ENCODE measurements at places on chromosomes 6 and 20.
A peak's percentile ranks its signal among the peaks of the same experiment; 100 is the strongest.

GRCh38 chr6:168319279-168320111 is at the start of gene DACT2:
Gene DACT2 (minus strand): TSS chr6:168319777. CDS start chr6:168319633, 144 bp downstream.
- DNase-seq = no peak

DNA sequence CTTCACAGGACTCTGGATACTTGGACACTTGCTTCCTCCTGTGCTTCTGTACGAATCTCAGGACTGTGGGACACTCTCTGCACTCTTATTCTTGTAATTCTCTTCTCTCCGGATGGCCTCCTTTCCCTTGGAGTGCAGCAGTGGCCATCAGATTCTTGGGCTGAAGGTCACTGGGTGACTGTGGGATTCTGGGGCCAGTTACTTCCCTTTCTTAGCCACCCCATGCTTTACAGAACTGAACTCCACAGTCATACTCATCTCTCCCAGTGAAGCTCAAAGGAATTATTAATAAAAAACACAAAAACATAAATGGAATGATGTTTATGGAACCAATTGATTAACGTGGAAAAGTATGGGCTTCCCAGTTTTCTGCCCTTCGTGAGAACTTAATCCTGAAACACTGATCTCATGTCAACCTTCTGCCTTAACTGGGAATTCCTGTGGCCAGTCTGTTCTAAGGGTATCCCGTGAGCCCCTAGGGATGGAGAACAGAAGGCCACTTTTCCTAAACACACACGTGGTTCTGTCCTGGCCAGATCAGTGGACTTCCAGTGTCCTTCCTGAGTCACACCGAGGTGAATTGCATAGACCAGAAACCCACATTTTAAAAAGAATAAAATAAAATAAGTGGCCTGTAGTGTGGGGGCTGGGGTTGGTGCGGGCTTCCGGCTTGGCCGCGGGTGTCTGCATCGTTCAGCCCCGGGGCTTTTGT is 23.6 kb upstream of the HLA-E start:
- DNase-seq = no peak

DNA sequence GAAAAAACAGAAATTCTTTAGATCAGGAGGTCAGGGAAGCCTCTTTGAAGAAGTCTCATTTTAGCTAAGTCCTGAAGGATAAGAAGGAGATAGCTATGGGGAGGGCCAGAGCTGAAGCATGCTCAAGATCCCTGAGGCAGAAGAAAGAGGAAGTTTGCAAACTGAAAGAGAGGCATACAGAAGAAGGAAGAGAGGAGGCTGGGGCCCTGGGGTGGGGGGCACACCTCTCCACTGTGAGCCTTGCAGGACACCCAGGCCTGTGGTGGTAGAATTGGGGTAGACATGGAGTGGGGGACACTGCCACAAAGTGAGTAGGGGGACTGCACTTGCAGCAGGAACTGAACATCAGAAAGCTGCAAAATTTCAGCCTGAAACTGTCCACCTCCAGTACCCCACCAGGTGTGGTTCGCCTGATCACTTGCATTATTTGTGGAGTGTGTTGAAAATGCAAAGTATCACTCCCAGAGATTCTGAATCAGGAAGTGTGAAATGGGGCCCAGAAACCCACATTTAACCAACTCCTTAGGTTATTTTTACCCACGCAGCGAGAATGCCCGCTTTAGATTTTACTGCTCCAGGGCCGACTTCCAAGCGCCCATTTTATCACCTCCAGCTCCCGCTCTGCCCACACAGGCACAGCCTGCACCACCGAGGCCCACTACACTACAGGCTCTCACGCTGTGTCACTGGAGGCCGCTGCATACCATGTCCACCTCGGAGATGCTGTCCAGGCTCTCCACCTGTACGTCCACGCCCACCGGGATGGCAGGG is 44.0 kb downstream of the GABRR2 start:
- DNase-seq = no peak

DNA sequence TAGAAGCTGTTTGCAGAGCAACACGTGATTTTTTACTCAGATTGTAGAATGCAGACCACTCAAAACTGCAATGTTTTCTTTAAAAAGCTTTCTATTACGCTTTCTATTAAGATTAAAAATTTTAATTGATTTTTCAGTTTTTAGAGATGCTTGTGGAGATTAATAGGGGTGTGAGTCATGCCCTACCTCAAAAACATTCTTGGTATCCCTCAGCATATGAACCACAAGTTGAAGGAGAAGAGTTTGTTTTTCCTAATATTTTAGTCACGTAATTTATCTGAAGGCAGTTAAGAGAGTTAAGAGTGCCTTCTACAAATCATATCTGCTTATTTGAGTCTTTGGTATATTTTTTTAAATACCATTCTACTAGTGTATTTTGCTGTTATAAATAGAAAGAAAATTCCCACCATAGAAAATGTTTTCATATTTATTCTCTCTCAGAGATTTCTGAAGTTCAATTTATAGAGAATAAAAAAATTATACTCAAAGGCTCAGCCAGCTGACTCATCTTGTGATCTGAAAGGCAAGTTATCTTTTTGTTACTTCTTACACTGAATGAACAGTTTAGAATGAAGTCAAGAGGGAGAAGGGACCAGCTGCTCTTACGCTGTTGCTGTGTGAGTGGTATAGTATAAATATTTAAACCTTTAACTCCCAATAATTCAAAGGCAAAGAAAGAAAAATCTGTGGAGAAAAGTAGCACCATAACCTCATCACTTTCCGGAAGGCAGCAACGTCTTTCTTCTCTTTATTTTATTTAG is 7.6 kb downstream of the RIPOR2 start:
- peak; percentile 20 for DNase-seq

- peak; percentile 41 for DNase-seq
Measured at GRCh38 chr6:87473419-87473903, 687 bp downstream of the SLC35A1 start.

DNA sequence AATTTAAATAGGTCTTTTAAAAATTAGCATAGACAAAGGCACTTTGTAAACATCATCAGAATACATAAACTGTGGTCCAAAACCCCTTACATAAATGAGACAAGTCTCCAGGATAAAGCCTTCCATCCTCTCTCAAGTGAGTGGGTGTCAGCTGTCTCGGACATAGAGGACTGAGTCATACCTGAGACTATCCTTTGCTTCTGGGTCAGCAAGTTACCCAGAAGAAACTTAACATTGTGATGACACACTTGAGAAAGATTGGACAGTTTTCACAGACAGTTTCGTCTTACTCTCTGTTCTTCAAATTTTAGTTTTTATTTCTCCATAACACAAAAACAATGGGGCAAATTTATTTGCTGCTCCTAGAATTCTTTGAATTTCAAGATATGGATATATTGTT is 838.0 kb downstream of the DHX35 start:
- peak; percentile 52 for DNase-seq

GRCh38 chr6:147930745-147931144 is 411.9 kb upstream of the SASH1 start:
- DNase-seq = no peak
